ENCODE measurements at places on chromosomes 16 and 17.

GRCh38 chr17:50565402-50566350, 5.2 kb downstream of the CACNA1G start:
- DNase-seq, result no peak

DNA sequence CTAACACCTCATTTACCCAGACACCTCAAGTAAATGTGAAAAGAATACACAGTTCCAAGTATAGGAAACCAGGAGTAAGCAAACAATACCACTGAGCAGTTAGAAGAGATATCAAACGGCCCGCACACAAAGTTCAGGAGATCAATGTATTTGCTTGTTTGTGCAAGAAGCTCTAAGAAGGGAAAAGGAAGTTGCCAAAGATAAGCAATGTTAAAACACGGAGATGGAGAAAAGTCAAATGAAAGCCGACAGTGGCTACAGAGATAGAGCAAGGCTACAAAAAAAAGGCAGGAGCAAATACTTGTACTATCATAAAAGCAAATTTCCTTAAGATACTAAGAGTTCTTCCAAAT, 29.5 kb downstream of the PSME3IP1 start:
- no peak for DNase-seq

DNA sequence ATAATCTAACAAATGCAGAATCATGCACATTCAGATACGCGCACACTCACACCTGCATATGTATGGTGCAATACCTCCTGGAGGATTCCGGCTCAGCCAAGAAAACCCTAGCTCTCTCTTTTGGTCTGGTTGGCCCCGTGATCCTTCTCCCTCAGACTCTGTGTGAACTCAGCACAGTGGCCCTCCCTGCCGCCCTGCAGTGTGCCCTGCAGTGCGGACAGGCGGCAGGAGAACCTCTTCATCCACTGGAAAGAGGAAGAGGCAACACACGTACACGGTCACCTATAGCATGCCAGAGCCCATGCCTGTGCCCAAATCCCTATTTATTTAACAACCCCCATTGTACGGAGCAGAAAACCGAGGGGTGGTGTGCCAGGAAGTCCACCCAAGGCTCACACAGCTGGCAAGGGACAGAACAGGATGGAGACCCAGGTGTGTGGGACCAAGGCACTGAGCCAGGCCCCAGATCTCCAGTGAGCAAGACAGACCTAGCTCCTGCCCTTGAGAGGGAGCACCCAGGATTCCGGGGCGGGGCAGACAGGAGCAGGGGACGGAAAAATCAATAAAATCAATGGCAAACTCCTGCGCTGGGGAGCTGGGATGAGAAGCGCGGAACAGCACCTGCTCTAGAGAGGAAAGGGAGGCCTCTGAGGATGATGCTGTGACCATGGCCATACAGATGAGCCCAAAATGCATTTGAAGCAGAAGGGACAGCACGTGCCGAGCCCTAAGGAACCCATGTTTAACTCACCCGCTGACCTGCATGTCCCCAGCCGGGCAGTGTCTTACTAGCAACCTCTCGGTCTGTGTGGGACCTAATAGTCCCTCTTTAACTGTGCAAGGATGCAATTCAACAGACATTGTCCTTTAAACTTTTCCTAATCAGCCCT, 54.7 kb upstream of the CIBAR2 start:
- no peak for DNase-seq

GRCh38 chr16:1766231-1766630, 5.1 kb downstream of the NME3 start:
- DNase-seq, result no peak

- no peak for DNase-seq
Observed at GRCh38 chr16:26667307-26667706, 399.4 kb upstream of the C16orf82 start.

DNA sequence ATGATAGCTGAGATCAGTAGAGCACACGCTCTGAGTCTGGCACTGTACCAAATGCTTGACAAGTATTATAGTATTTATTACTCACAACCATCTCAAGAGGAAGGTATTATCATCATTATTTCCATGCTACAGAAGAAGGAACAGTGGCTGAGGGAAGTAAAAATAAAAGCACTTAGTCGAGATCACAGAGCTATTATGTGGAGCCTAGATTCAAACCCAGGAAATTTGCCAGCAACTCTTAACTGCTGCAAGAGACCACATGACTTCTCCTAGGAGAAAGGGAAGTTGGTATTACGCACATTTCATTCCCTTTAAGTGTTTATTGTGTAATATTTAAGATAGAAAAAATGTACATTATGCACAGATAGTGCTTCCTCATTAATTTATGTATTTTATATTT, 1.0 kb upstream of the RHOT1 start:
- no peak for DNase-seq

DNA sequence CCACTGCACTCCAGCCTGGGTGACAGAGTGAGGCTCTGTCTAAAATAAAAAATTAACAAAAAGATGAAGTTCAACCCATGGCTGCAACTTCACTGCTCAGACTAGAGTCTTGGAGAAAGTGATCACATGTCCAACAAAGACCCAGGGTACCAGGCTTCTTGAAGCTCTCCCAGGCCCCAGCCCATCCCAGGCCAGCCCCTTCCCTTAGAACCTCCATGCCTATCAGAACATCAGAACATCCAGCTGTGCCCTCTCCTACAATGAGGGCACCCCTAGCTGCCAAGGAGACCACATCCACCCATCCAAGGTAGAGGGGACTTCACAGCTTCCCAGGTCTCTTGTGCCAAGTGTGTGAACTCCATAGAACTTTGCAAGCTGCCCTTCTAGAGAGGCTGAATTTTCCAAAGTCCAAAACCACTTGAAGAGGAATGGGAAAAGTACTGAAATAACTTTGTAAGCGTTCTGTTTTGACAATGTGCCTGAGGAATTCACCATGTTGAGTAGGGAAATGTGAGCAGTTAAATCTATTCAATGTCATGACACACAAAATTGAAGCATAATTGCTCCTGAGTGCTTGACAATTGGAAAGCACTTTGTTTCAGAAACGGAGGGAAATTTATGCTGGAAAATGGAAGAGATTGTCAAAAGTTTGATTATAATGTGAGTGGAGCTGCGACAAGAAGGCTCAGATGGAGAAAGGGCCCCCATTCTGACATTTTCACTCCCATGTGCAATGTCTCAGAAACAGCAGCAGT, 230.4 kb downstream of the ZNF423 start:
- DNase-seq, result no peak

- DNase-seq, result peak; percentile 61
Observed at GRCh38 chr17:40075201-40075941, 12.6 kb downstream of the THRA start.

DNA sequence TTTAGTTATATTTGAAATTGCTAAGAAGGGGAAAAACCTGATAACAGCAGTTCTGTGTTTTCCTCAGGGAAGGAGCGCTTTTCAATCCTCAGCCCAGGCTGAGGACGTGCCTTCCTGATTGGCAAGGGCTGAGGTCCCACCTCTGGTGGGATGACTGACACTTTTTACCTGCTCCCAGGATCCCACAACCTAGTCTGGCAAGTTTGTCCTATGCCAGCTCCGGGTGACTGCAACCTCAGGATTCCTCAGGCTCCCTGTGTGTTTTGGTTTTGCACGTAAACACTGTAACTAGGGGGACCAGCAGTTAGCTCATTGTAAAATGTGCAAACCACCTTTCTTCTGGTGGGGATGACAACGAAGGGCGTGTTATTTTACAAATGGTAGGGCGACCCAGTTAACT, 7.5 kb downstream of the MARCHF10 start:
- DNase-seq, result no peak

DNA sequence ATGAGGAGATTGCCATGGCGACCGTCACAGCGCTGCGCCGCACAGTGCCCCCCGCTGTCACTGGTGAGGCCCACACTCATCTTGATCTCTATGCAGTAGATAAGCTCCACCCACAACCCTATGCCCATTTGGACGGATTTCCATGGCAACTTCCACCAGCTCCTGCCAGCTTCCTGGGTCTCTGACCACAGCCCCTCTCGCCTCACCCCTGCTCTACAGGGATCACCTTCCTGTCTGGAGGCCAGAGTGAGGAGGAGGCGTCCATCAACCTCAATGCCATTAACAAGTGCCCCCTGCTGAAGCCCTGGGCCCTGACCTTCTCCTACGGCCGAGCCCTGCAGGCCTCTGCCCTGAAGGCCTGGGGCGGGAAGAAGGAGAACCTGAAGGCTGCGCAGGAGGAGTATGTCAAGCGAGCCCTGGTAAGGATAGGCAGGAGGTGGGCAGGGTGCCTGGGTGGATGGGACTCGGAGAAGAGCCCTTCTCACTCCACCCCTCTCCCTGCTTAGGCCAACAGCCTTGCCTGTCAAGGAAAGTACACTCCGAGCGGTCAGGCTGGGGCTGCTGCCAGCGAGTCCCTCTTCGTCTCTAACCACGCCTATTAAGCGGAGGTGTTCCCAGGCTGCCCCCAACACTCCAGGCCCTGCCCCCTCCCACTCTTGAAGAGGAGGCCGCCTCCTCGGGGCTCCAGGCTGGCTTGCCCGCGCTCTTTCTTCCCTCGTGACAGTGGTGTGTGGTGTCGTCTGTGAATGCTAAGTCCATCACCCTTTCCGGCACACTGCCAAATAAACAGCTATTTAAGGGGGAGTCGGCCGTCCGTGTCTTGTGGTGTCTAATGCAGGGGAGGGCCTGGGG, 4.3 kb downstream of the ALDOA start:
- no peak for DNase-seq

DNA sequence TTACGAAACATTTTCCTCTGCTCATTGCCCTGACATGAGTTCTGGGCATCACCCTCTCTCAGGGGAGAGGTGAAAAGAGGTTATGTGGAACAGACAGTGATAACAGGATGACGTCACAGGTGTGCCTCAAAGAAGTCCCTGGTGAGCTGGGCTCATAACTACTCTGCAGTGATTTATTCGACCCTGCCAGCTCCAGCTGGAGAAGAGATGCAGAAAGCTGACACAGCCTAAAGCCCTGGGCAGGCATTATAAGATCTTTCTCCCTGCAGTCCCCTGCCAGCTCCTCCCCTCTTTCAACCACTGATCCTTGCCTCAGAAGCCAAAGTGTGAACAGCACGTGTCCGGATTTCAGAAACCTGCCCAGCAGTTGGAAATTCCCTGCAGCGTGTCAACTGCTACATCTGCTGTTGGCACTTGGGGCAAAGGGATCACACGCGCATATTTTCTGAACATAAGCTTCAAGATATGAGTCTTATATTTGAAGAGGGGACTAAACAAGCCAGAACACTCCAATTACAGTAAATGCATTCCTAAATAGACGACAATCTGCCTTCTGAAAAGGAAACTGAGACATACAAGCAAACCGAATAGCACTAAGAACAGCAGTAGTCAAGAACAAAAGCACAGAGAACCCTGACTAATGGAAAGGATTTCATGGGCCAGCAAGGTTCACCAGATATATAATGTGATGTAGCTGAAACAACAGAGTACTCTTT, 80.5 kb downstream of the SMG6 start:
- peak; percentile 66 for DNase-seq

DNA sequence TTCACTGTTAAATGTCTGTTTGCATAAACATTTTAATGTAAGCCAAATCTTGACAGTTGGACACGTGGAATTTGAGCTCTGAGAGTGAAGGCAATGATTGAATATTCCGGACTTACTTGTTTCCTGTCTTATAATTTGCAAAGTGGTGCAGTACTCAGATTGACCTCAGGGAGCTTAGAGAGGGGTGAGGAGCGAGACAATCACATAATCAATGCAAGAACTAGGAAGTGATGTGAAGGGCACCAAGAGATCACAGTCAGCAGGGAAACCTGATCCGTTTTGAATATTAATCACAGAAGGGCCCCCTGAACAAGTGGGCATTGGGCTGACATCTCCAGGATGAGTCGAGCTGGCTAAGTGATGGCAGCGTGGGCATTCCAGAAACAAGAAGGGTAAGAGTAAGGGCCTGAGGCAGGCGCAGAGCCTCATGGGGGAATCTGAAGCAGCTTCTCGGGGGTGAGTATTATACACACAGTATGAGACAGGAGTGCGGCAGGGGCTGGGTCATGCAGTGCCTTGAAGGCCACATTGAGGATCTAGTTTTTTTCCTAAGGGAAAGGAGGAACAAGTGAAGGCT, 26.1 kb downstream of the TEX2 start:
- DNase-seq, result no peak

- DNase-seq, result no peak
Observed at GRCh38 chr17:16432017-16432416, 16.6 kb downstream of the TRPV2 start.

- no peak for DNase-seq
Observed at GRCh38 chr17:28885951-28886350, 11.6 kb downstream of the FLOT2 start.

DNA sequence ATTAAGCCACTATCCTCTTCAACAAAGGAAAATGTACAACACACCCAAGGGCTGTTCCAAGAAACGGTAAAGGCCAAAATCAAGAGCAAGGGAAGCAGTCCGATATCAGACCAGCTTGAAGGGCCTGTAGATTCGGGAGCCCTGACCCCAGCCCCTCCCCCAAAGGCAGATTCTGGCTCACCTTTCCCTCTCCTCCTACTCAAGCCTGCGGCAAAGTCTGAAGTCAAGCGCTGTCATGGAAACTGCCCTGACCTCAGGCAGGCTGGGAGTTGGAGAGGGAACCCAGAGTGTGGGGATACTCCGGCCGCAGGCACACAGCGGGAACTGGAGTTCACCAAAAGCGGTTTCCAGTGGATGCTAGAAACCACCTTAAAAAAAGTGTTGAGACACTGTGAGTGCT, 1.8 kb downstream of the ALYREF start:
- DNase-seq, result no peak

All from activated naive CD8-positive, alpha-beta T cell treated with anti-CD3 and anti-CD28 coated beads for 36 hours (primary cell).